ENCODE measurements at places on chromosomes 12 and 14.

GRCh38 chr12:61272441-61272840 is 987.8 kb upstream of the USP15 start:
- no peak for DNase-seq

- DNase-seq = no peak
Observed at GRCh38 chr12:53602176-53602864, 23.9 kb downstream of the ATF7 start.

GRCh38 chr12:47224563-47225133 is 144.9 kb upstream of the AMIGO2 start:
- DNase-seq = no peak

GRCh38 chr14:103250874-103251273 is 83.2 kb upstream of the EIF5 start:
- no peak for DNase-seq

DNA sequence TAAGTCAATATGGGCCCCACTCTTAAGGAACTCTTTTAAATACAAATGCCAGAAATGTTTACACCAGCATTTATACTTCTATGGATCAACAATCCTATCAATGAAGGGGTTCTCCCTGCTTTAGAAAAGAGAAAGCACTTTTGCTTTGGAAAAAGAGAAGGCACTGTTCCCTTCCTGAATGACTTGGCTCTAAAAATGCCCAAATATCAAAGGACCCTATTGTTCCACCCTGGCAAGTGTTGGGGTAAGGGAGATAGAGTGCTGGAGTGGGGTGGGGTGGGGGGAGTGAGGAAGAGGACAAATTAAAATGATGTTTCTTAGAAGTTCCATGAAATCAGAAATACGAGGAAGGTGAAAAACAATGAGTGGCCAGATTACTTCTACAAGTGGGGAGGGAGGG is 131.6 kb upstream of the GRIN2B start:
- no peak for DNase-seq

DNA sequence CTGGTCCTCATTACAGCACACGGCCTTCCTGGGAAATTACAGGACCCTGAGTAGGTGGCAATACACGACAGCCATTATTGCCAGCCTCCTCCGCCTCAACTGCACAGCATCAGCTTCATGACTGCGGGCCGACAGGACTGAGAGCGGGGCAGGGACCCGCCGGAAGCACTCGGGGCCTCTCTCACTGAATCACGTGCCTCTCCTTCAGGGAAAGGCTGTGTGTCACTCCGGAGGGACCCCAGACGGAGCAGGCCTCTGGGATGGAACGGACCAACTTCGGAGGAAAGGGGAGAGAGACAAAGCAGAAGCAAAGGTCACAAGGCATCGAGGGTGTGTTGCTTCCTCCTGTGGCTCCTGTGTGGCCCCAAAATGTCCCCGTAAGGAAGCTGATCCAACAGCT is 90.0 kb downstream of the RNF34 start:
- no peak for DNase-seq

Data from activated gamma-delta T cell treated with Interleukin-2 at 50 U/mL for 16 hours (primary cell).